ENCODE measurements at places on chromosomes 5 and 9.
A peak's percentile ranks its signal among the peaks of the same experiment; 100 is the strongest.

- DNase-seq: peak; percentile 57
These were observed 5.7 kb downstream of the PAM start for GRCh38 chr5:102760815-102761214.

- DNase-seq: no peak
These were observed 128.0 kb downstream of the SPATA31D1 start for GRCh38 chr9:82116556-82116955.

GRCh38 chr9:7597716-7598115, 201.9 kb downstream of the DMAC1 start:
- DNase-seq: no peak

- DNase-seq: no peak
These were observed 145.4 kb downstream of the MAPKAP1 start for GRCh38 chr9:125561509-125562148.

- no peak for DNase-seq
These were observed 14.4 kb downstream of the CAMK4 start for GRCh38 chr5:111238431-111239225.

GRCh38 chr9:126301985-126302603, 24.5 kb upstream of the MVB12B start:
- peak; percentile 71 for DNase-seq

DNA sequence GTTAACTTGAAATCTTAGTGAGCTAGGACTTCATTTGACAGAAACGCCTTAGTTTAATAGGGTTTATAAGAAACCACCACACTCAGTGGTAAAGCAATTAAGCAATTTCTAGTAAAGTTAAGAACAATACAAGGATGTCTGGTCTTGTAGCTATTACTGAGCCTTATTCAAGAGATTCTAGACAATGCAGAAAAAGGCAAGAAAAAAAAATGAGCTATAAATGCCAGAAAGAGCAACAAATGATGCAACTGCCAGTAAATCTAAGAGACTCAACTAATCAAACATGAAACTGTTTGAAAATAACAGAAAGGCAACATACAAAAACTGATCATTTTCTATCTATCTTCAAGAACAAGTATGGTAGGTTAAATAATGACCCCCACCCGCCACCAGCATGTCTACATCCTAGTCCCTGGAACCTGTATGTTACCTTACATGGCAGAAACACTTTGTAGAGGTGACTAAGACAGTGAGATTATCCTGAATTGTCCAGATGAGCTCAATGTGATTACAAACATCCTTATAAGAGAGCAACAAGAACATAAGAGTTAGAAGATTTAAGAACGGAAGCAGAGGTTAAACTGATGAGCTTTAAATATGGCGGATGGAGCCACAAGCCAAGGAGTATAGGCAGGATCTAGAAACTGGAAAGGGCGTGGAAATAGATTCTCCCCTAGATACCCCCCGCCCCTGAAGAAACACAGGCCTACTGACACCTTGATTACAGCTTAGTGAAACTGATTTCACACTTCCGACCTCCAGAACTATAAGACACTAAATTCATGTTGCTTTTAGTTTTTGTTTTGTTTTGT, 93.0 kb downstream of the SUSD1 start:
- no peak for DNase-seq

- DNase-seq: peak; percentile 39
These were observed 956 bp downstream of the MBLAC2 start for GRCh38 chr5:90473396-90474234.

- DNase-seq: no peak
These were observed 43.6 kb upstream of the FBXW11 start for GRCh38 chr5:172050080-172050479.

- DNase-seq: no peak
These were observed 392.2 kb upstream of the KLF4 start for GRCh38 chr9:107881626-107882300.

- no peak for DNase-seq
These were observed 17.7 kb downstream of the SRP19 start for GRCh38 chr5:112878760-112879159.

DNA sequence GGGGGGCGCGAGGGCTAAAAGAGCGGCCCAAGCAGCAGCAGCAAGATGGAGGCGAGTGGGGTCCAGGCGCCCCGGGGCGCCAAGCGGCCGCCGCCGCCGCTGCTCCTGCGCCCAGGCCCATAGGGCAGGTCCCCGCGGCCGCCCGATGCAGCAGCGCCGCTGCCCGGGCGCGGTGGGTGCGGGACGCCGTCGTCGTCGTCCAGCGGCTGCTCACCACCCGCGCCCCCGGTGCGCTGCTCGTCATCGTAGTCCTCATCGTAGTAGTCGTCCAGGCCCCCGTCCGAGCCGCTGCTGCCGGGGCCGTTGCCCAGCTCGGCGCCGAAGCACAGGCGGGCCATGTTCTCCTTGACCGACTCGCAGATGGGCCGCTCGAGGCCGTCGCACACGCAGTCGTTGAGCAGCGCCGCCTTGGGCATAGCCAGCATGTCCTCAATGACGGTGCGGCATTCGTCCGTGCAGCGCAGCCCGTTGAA, 1.5 kb downstream of the GAS1 start:
- DNase-seq: no peak

GRCh38 chr5:5461012-5461411, 38.5 kb downstream of the ICE1 start:
- no peak for DNase-seq

- DNase-seq: no peak
These were observed 24.0 kb downstream of the SEMA4D start for GRCh38 chr9:89473762-89474469.

DNA sequence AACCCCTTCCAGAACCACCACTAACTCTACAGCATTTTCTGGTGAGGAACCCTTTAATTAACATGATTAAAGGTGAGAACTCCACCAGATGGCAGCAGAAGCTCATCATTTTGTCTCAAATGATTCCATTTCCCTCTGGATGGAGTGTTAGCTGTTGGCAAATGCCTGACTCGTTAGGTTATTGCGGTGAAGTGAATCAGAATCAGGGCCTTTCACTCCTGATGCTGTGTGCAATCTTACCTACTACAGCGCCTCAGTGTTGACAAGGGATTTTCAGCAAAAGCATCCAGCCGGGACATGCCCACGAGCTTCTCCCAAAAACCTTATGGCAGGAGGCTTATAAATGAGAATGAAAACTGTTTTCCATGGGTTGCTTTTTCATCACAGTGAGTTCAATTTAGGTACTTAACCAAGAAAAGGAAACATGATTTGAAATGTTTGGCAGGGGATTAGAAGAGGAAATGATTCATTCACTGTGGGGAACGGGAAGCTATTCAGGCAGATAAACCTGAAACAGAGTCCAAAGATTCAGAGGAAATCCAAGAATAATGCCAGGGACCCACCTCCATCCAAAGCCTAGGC, 48.0 kb upstream of the CAST start:
- DNase-seq: peak; percentile 56

DNA sequence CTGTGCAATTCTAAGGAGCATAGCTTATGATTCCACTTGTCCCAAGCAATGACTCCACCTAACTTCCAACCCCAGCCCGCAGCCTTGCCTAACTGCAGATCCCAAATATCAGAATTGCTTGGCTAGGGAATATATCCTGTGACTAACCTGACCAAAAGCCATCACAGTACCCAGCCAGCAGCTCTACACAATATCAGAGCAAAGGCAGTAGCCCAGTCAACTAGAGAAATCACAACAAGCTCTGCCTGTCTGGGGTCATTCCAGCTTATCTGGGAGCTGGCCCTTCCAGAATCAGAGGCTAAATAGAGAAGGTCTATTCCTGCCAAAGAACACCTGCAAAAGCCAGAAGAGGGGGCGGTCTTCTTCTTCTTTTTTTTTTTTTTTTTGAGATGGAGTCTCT, 9.3 kb upstream of the KIAA1958 start:
- DNase-seq: no peak

GRCh38 chr5:80963966-80964481, 3.9 kb downstream of the RASGRF2 start:
- DNase-seq: no peak

- no peak for DNase-seq
These were observed 23.9 kb downstream of the TPPP start for GRCh38 chr5:669111-669841.

- DNase-seq: no peak
These were observed 209.5 kb downstream of the GNA14 start for GRCh38 chr9:77438653-77439052.

GRCh38 chr5:134873494-134873893, 677 bp upstream of the TXNDC15 start:
- DNase-seq: peak; percentile 78

DNA sequence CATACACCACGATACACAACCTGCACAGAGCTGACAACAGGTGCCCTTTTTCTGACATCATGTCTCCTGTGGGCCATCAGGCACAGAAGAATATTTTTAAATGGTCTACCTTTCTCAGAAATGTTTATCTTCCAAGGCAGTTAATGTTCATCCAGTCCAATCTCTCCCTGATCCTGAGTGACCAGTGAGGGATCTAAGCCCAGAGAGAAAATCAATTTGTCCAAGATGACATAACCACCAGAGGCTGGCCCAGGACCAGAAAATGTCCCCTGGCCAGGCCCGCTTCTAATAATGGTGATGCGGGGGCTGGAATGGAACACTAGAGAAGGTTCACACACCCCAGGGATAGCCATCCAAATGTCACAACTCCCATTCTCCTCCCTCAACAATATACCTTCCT, 357.9 kb upstream of the KIF2A start:
- DNase-seq: no peak

GRCh38 chr5:54224103-54224826, 86.1 kb downstream of the ARL15 start:
- DNase-seq: no peak

- DNase-seq: no peak
These were observed 56.1 kb downstream of the CHD1 start for GRCh38 chr5:98872674-98873073.

GRCh38 chr5:149802809-149803552, 72.9 kb downstream of the PPARGC1B start:
- no peak for DNase-seq

DNA sequence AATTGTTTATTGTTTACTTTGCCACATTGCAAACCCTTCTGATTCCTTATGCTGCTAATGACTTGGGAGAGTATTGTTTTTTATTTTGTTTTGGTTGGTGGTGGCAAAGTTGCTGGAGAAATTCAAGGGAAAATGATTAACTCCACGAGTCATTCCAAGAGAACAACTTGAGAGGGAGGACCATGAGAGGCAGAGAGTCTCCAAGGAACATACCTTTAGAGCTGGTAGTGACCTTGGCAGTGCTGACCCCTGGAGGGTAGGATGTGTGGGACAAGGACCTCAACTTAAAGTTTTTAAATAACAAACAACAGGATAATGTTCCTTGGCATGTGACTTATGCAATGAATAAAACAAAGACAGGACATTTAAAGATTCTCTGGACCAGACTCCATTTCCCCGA, 139.7 kb downstream of the LRRC70 start:
- DNase-seq: no peak

GRCh38 chr5:120692325-120692724, 228.2 kb downstream of the PRR16 start:
- no peak for DNase-seq

DNA sequence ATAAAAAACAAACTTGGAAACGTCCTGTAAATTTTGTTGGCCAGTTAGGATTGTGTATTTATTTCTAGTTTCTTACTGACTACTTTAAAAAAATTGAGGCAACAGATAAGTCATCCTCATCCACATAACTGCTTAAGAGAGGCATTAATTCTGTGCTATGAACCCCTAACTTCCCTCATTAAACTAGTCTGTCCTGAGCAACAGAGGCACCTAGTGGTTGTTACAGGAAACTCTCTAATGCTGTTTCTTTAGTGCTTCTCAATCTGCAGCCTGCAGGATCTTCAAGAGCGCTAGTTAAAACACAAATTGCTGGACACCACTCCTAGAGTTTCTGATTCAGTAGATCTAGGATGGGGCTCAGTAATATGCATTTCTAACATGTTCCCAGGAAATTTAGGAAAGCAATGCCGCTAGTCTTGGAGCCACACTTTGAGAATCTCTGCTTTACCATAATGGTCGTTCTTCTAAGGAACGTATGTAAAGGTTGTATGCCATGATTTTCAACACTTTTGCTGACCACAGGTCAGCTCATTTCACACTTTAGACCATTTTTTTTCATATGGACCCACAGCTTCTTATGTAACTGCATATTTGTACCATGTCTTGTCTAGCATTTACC, 410.1 kb upstream of the SMARCA2 start:
- no peak for DNase-seq

GRCh38 chr9:125810161-125810560, 63.0 kb downstream of the PBX3 start:
- DNase-seq: no peak

DNA sequence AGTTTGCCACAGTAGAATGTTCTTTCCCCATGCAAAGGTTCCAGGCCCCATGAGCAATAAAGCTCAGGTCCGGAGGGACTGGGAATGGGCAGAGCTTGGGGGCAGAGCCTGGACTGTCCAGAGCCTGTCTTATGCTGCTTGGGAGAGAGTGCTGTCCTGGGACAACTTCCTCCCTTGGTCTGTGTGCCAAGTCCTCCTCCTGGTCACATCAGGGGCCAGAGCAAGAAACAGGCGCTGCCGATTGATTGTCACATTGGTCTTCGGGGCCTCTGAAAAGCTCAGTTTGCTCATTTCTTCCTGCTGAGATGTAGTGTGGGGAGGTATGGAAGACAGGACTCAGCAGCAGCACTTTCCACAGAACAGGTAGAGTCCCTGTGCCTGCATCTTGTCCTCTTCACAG, 54.0 kb upstream of the FCN1 start:
- no peak for DNase-seq

GRCh38 chr9:127904561-127905003, 5.2 kb upstream of the ST6GALNAC6 start:
- DNase-seq: peak; percentile 72

- DNase-seq: no peak
These were observed 2.2 kb downstream of the LHX3 start for GRCh38 chr9:136202454-136203407.

DNA sequence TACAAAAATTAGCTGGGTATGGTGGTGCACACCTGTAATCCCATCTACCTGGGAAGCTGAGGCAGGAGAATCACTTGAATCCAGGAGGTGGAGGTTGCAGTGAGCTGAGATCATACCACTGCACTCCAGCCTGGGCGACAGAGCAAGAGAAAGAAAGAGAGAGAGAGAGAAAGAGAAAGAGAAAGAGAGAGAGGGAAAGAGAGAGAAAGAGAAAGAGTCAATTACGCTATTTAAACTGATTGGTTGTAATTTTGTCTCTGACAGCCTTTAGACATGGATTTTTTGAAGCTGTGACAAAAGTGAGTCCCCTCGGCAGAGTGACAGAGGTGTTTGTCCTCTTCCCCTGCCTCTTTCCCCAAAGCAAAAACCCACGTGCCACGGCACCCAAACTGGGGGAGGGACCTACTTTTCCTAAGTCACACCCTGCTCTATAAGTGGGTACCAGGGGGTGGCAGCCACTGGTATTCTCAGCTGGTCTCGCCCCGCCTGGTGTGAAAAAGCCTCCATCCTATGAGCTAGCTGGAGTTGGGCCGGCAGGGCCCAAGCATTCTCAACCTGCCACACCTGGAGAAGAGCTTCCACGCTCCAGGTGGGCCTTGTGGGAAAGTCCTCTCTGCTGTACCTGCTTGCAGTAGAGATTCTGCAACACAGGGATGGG, 3.4 kb upstream of the CFAP157 start:
- no peak for DNase-seq

Measured in SK-N-DZ (cell line).